ENCODE measurements at places on chromosomes 5 and 9. TPM values are rescaled to one million over a fixed set of nuclear protein-coding genes. Genes with fewer than 3 reads are reported as not detected.

DNA sequence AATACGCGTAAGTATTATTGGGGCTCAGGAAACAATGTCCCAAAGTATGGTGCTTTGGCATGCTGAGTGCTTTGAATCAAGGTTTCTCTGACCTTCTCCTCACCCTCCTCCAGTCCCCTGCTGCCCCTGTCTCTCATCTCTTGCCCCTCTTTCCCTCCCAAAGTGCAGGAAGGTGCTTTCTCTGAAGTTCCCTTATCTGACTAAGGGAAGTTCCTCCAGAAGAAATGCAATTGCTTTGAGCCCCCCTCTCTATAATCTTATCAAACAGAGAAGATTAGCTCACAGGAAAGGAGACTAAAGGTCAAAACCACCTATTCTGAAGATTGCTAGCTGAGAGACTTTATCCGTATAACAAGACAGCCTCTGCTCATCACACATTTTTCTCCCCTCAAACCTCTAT, 288.1 kb downstream of the ARL15 start:
- no peaks in the 10 kb centered on the region for H3K27me3 ChIP-seq
- no peaks in the 10 kb centered on the region for H3K4me1 ChIP-seq
- no peak overlapping the region for H3K27ac ChIP-seq

DNA sequence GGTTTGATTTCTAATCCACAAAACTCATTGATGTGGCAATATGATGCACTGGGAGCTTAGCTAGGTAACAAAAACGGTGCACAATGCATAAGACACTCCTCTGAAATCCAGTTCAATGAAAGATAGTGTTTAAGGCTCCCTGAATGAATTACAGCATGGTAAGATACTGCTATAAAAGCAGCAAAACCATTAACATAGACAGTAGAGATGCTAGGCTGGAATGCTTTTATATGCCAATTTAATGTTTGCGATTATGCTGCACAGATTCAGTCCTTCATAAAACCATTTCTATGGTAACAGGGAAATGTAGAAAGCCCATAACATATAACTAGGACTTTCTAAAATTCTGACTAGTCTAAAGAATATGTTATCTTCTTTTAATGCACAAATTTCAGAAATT, 180.8 kb upstream of the NUDT12 start:
- H3K27me3 ChIP-seq: no peaks in the 10 kb centered on the region
- H3K36me3 ChIP-seq: no peaks in the 10 kb centered on the region
- DNase-seq: no peak
- H3K4me1 ChIP-seq: no peaks in the 10 kb centered on the region

DNA sequence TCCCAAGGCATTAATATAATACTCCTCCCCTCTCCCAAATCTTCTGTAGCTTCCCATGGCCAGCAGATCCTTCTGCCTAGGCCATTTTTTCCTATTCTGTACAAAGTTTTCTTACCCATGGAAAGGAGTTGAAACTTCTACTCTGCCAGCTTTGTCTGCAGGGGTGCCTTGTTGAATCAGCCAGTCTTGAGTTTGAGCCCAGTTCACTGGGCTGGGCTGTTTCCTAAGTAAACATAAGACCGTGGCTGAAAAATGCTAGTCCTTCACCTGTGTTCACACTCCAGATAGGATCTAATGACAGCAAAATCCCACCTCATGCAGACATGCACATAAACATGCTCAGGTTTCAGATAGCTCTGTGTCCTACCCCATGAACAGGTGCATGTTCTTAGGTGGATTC, 10.4 kb downstream of the TEX48 start:
- H3K27ac ChIP-seq: no peak overlapping the region
- no peaks in the 10 kb centered on the region for H3K36me3 ChIP-seq
- DNase-seq: no peak
- no peaks in the 10 kb centered on the region for H3K4me1 ChIP-seq

DNA sequence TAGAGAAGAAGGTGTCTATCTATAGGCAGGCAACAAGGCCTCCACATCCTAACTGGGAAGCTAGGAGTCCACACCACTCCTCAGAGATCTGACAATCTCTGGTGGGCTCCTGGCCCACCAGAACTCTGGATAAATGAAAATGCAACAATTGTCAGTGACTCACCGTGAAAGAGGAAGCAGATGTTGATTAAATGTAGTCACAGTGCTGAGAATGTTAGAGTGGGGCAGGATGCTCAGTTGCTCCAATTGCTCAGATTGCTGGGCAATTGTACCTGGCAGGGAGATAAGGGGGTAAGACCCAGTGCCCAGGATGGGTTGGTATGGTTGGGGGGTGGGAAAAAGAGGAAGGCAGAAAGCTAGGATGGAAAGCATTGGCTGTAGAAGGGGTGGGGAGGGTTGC, 4.3 kb downstream of the CCL19 start:
- H3K4me3 ChIP-seq: no peak overlapping the region
- H3K36me3 ChIP-seq: no peaks in the 10 kb centered on the region
- H3K27ac ChIP-seq: no peak overlapping the region

DNA sequence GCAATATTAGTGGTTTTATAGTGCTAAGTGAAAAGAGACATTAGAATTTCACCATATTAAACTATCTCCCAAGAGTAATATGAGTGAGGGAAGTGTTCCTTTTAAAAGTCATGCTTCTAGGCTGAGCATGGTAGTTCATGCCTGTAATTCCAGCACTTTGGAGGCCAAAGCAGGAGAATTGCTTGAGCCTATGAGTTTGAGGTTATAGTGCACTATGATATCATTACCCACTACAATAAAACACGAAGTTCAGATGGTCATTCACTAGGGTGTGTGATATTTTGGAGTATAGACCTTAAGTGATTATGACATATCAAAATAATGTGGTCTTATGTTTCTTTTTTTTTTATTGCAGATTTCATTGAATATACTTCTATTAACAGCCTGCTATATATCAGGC, 6.7 kb downstream of the KIF2A start:
- H3K4me3 ChIP-seq: no peak overlapping the region
- no peaks in the 10 kb centered on the region for H3K4me1 ChIP-seq
- no peak for DNase-seq
- H3K27me3 ChIP-seq: no peaks in the 10 kb centered on the region

DNA sequence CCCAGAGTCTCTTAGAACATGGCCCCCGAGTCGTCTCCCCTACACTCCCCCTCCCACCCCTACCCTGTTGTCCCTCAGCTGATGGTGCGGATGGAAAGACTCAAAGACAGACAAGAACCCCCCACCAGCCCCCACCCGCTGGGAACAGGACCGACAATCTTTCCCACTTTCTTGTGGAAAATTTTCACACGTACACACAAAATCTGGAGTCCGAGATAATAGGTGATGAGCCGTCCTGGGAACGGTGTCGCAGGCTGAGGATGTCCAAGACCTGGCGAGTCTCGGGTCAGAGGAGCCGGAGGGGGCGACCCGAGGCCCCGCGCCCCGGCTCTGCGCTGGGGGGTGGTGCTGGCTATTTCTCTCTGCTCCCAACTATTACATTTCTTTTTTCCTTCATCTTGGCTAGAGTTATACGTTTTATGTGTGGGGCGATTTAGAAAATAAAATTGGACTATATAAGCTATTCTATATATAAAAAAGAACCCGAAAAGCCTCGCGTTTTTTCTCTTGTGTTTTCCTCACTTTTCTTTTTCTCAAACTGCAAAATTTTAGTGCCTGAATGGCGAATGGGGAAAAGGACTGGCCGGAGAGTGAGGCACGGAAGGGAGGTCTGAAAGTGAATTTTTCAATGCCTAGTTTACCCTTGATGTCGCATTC, 188.8 kb downstream of the MEF2C start:
- no peaks in the 10 kb centered on the region for H3K36me3 ChIP-seq
- H3K27me3 ChIP-seq: no peaks in the 10 kb centered on the region
- H3K4me1 ChIP-seq: no peaks in the 10 kb centered on the region

DNA sequence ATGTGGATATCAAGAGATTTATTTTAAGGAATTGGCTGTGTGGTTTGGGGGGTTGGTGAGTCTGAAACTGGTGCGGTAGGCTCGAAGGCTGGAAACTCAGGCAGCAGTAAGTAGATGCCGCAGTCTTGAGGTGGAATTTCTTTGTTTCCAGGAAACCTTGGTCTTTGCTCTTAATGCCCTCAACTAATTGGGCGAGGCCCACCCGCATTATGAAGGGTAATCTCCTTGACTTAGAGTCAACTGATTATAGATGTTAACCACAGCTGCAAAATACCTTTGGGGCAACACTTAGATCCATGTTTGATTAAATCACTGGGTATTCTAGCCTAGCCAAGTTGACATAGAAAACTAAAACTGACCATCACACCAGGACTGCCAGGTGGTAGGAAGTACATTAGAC, 83.8 kb downstream of the ANKRD33B start:
- no peak overlapping the region for H3K4me3 ChIP-seq
- no peak for DNase-seq
- no peaks in the 10 kb centered on the region for H3K27me3 ChIP-seq
- H3K4me1 ChIP-seq: no peaks in the 10 kb centered on the region
- no peak overlapping the region for H3K27ac ChIP-seq

- H3K4me1 ChIP-seq: peaks cover 1% of the 10 kb centered on the region
- no peak overlapping the region for H3K27ac ChIP-seq
- no peak for DNase-seq
- H3K27me3 ChIP-seq: no peaks in the 10 kb centered on the region
Measured at GRCh38 chr5:65774346-65774745, 52.3 kb downstream of the NLN start.

DNA sequence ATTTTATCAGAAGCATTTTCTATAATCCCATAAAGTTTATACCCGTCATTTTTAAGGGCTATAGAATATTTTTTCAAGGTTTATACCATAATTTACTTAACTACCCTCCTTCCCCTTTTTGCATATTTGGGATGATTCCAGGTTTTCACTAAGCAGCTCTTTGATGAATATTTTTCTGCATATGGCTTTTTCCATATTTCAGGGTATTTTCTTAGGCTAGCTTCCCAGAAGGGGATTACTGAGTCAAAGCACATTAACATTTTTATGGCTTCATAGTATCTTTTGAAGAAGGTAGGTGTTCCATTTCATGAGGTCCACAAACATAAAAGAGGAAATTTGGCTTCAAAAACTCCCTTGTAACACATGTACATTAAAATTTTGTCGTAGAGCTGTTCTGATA, 14.6 kb upstream of the COL15A1 start:
- H3K36me3 ChIP-seq: no peaks in the 10 kb centered on the region
- DNase-seq: no peak
- H3K4me1 ChIP-seq: peaks cover 8% of the 10 kb centered on the region

- H3K27me3 ChIP-seq: no peaks in the 10 kb centered on the region
- no peak overlapping the region for H3K4me3 ChIP-seq
- no peak for DNase-seq
- no peak overlapping the region for H3K27ac ChIP-seq
- no peaks in the 10 kb centered on the region for H3K36me3 ChIP-seq
Measured at GRCh38 chr5:14225173-14225834, 82.2 kb downstream of the TRIO start.

DNA sequence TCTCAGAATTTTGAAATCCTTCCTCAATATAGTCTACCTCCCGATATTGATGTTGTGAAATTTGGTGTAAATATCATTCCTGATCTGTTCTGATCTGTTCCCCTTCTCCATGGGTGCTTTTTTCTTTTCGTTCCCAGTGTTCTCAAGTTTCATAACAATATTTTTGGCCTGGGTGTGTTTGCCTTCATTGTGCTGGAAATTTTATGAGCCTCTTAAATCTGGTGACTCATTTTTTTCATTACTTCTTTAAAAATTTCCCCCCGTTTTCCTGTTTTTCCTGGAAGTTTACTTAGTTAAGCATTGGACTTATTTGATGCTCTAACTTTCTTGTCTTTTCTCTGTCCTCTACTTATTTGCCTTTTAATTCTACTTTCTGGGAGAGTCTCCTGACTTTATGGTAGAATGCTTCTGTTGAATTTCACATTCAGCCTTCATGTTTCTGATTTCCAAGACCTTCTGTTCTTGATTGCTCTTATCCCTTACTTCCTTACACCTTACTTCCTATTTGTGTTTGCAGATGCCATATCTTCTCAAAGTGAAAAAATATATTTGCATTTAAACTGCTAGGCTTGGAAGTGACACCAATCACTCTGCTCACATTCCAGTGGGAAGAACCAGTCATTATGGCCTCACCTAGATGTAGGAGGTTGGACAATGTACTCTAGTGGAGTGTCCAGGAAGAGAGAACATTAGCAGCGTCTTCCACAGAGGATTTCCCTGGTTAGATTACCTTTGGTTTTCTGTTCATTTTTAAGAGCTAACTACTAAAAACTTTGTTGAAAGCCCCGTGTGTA, 441.9 kb downstream of the ARHGEF28 start:
- no peak for DNase-seq
- H3K36me3 ChIP-seq: no peaks in the 10 kb centered on the region
- no peaks in the 10 kb centered on the region for H3K27me3 ChIP-seq
- no peak overlapping the region for H3K4me3 ChIP-seq

DNA sequence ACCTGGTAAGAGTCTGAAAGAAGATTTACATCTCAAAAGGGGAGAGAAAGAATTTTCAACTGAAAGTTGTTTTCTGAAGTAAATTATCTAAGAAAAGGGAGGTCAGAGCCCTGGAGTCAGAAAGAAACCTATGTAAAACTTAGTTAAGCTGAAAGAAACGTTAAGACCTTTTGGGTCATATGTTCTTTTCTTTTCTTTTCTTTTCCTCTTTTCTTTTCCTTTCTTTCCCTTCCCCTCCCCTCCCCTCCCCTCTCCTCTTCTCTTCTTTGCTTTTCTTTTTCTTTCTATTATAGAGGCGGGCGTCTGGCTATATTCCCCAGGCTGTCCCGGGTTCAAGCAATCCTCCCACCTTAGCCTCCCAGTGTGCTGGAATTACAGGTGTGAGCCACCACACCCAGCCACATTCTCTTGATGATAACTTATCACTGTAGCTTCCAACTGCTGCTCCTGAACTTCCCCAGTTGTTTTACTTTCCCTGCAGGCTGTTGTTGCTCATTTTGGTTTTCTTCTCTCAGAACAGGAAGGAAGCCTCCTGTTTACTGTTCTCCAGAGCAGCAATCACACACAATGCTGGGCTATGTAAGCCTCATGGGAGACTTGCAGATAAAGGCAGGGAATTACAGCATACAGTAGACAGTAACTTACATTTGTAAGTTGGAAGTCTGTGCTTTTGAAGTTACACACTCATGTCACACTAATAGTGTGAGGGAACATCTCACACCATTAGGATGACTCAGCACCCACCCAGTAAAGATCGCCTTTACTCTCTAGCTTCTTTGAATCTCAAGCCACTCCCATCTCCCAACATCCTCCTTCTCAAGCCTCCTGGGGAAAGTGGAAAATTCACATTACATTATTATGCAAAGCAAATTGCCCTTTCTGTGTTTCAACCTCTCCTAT, 2216.6 kb upstream of the WWC1 start:
- H3K4me3 ChIP-seq: no peak overlapping the region
- H3K27me3 ChIP-seq: no peaks in the 10 kb centered on the region
- no peaks in the 10 kb centered on the region for H3K4me1 ChIP-seq
- H3K27ac ChIP-seq: no peak overlapping the region
- DNase-seq: no peak
- H3K36me3 ChIP-seq: no peaks in the 10 kb centered on the region

- no peak overlapping the region for H3K27ac ChIP-seq
- no peaks in the 10 kb centered on the region for H3K36me3 ChIP-seq
- H3K4me1 ChIP-seq: no peaks in the 10 kb centered on the region
Measured at GRCh38 chr5:72922422-72922821, 33.4 kb upstream of the FCHO2 start.

GRCh38 chr5:28807195-28807729, 1768.9 kb upstream of the CDH9 start:
- no peak for DNase-seq
- H3K4me3 ChIP-seq: no peak overlapping the region
- no peak overlapping the region for H3K27ac ChIP-seq
- H3K27me3 ChIP-seq: peaks cover 3% of the 10 kb centered on the region

GPR151 gene
- not detected for total RNA-seq

WDR38 gene
- total RNA-seq: 1.7 TPM

SLC45A2 gene
- total RNA-seq: not detected

TAF11L10 gene
- not detected for total RNA-seq

Data from ovary (tissue), 10 donors.